Endothelial cell of umbilical vein (primary cell): ENCODE measurements at places on chromosomes 1 and 21. TPM values are rescaled to one million over a fixed set of nuclear protein-coding genes. Genes with fewer than 3 reads are reported as not detected.

Gene IL24
- not detected in 2 replicates for polyA plus RNA-seq

Gene ADAMTSL4
- polyA plus RNA-seq = 0.96 and 1.0 TPM in 2 replicates

Gene NBPF6
- not detected in 2 replicates for polyA plus RNA-seq

Gene NUAK2
- polyA plus RNA-seq = 1.5 and 1.8 TPM in 2 replicates

Gene KLHDC9
- 2.6 and 3.2 TPM in 2 replicates for polyA plus RNA-seq

Gene RGS8
- polyA plus RNA-seq = not detected in 2 replicates

Gene GNAT2
- polyA plus RNA-seq = 0.08 TPM in 1 of 2 replicates, not detected in the other

Gene KCNA3
- not detected in 2 replicates for polyA plus RNA-seq

Gene LYPLAL1
- polyA plus RNA-seq = 5.7 and 7.4 TPM in 2 replicates

Gene FAM72D
- polyA plus RNA-seq = 0.49 and 1.2 TPM in 2 replicates

Gene GPR25
- not detected in 2 replicates for polyA plus RNA-seq

Gene IL12RB2
- polyA plus RNA-seq = 0.05 TPM in 1 of 2 replicates, not detected in the other

Gene KRTAP19-3
- polyA plus RNA-seq = not detected in 2 replicates

Gene OR10Z1
- not detected in 2 replicates for polyA plus RNA-seq

Gene DYNLT4
- 0.46 and 1.1 TPM in 2 replicates for polyA plus RNA-seq
